GM12864 (cell line): ENCODE measurements at places on chromosomes 13 and 19.
A peak's percentile ranks its signal among the peaks of the same experiment; 100 is the strongest.

- no peak for DNase-seq
Observed at GRCh38 chr19:10882108-10882457, 10.7 kb downstream of the CARM1 start.

- DNase-seq: no peak
Observed at GRCh38 chr13:92150606-92151005, 752.2 kb downstream of the GPC5 start.

GRCh38 chr19:34579281-34580054 lies 97.5 kb downstream of the SCGB2B2 start:
- DNase-seq: no peak

GRCh38 chr19:42057846-42058245 lies 12.2 kb downstream of the GRIK5 start:
- no peak for DNase-seq

DNA sequence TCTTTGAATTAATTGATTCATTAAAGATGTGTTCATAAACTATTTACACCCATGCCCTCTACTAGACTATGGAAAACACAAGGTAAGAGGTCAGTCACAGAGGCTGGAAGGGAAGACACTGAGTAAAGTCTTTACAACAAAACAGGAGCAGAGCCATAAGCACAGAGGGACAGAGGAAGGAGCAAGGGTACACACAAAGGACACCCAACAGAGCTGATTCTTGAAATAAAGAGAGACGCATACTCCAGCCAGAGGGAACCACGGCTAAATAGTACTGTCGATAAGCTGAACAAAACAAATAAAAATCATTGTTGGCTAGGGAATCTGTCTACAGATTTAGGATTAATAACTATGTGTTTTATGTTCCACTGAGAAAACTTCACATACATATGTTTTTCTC lies 289.2 kb downstream of the EFNB2 start:
- DNase-seq: no peak

- DNase-seq: no peak
Observed at GRCh38 chr13:44730099-44730498, 154.0 kb upstream of the TSC22D1 start.

- no peak for DNase-seq
Observed at GRCh38 chr13:22262001-22262885, 591.4 kb downstream of the FGF9 start.

DNA sequence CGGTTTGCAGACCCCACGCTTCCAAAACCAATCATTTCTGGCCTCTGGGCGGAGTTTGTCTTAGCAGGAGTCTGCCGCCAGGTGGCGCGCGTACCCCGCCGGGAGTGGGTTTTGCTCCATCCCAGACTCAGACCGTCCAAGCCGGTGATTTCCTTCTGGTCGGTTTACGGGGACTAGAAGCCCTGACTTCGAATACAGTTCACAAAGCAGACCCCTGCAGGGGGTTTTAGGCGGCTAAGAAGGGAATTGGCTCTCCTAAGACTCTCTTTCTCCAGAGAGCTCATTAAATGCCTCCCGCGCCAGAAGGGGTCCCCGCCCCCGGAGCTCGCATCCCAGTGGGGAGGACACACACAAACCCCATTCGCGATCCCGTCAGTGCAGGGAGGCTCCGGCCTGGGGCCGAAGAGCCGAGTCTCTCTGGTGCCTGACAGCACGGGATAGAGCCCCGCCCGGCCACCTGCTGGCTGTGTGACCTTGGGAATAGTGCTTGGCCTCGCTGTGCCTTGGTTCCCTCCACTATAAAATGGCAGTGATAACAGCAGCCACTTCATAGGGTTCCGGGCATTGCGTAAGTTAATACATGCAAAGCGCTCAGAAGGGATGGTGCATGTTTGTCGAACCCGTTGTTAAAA lies 8.6 kb upstream of the NUP62 start:
- DNase-seq: no peak

DNA sequence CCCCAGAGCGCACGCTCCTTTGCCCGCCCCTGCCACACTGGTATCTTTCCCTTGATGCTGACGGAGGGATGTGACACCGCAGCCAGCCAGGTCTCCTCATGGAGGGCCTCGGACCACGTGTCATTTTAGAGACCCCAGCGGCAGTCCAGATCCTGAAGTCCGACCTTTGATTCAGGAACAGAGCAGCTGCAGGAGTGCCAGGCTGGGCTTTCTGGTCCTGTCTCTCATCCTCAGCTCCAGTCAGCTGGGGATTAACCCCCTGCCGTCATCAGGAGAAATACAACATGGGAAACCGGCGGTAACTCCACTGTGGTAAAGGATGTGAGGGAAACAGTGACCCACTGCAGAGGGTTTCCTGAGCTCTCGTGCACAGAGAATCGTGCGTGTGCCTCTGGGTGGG lies 140.6 kb downstream of the SIPA1L3 start:
- no peak for DNase-seq

DNA sequence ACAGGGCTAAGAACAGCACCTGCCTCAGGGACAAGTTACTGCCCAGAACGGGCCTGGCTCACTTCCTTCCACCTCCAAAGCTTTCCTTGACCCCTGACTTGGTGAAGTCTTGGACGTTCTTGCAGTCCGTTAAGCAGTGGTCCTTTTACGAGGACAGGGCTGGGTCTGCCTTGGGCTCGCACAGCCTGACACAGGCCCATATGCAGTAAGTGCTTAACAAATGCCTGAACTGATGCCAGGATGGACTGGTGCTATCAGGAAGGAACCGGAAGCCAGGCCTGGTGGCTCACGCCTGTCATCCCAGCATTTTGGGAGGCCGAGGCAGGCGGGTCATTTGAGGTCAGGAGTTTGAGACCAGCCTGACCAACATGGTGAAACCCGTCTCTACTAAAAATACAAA lies 1.8 kb upstream of the PLK5 start:
- DNase-seq: no peak

DNA sequence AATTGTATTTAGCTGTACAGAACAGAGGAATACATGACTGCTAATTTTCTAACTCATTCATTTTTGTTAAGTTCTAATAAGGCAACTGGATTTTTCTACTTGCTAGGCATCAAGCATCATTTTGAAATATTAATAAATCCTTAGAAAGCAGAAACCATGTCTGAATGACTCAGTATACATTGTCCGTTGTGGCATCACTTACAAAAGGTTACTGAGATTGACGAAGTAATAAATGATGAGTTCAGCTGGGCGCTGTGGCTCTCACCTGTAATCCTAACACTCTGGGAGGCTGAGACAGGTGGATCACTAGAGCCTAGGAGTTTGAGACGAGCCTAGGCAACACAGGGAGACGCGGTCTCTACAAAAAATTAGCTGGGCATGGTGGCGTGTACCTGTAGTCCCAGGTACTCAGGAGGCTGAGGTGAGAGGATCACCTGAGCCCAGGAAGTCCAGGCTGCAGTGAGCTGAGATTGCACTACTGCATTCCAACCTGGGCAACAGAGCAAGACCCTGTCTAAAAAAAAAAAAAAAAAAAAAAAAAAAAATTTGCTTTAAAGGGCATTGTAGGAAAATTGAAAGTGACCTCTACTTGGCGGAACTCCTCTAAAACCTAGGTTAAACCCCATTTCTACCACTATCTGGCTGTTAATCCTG lies 36.6 kb downstream of the LHFPL6 start:
- DNase-seq: no peak

DNA sequence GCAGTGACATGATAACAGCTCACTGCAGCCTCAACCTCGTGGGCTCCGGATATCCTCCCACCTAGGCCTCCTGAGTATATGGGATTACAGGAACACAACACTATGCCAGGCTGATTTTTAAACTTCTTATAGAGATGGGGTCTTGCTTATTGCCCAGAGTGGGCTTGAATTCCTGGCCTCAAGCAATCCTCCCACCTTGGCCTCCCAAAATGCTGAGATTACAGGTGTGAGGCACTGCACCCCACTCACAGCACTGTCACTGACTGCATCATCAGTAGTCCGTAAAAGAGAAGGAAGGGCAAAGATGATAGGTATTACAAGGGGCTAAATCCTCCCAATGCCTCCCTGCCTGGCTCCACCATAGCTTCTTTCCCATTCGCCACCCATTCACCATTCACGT lies 4.1 kb downstream of the RHPN2 start:
- no peak for DNase-seq

- DNase-seq: no peak
Observed at GRCh38 chr13:97459215-97459777, 25.3 kb downstream of the RAP2A start.

- no peak for DNase-seq
Observed at GRCh38 chr19:39837978-39838377, 4.0 kb upstream of the DYRK1B start.

- DNase-seq: no peak
Observed at GRCh38 chr19:45099467-45100191, 6.7 kb downstream of the PPP1R37 start.

DNA sequence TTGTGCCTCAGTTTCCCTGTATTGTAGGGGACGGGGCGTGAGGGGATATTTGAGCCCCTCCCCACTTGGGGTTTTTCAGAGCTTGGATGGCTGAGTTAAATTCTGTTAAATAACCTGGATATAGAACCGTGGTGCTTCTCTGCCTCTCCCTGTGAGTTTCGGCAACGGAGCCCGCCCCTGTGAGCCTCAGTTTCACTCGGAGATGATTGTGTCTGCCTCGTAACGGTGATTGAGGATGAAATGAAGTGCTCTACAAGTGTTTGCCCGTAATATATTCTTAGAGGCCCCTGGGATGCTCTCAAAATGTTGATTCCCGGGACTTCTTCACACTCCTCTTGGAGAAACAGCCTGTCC lies 509 bp downstream of the KXD1 start:
- no peak for DNase-seq

GRCh38 chr13:50758796-50759195 lies 84.7 kb downstream of the DLEU7 start:
- no peak for DNase-seq

GRCh38 chr19:6448045-6448444 lies 11.5 kb downstream of the SLC25A23 start:
- no peak for DNase-seq

DNA sequence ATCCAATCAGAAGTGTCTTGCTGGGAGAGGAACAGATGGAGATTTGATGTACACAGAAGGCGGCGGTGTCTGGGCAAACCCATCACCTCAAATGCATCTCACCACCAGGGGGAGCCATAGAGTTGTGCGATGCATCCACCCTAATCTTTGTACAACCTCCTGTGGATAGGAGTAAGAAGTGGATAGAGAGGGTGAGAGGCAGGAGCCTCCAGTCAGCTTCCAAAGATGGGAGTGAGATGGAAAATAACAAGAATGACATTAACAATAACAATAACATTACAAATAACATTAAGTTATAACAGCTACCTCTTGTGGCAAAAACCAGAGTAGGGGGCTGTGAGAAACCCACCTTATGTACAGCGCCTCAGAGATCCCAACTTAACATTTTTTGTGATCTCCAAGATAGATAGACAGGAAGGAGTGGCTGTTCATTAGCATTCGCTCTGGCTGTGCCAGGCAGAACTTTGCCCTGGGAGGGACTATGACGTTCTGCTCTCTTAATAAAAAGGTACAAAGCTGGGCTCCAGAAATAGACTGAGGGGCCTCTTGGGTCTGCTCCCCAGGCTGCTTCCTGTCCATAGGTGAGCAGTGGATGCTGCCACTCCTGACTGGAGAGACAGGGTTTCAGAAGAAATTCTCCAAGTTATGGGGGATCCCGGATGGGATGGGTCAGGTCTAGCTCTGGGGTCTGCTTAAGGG lies 5.2 kb upstream of the CEACAM18 start:
- DNase-seq: peak; percentile 31

GRCh38 chr19:14992780-14993179 lies 13.1 kb upstream of the SLC1A6 start:
- no peak for DNase-seq

GRCh38 chr13:103349211-103349980 lies 283.2 kb upstream of the SLC10A2 start:
- no peak for DNase-seq
